ENCODE measurements at places on chromosomes 5 and 9. TPM values are rescaled to one million over a fixed set of nuclear protein-coding genes. Genes with fewer than 3 reads are reported as not detected.

The SLC23A1 gene
- not detected for total RNA-seq

The SPINK6 gene
- total RNA-seq = not detected

The SNCAIP gene
- 4.3 TPM for total RNA-seq

- peaks cover 13% of the 10 kb centered on the region for H3K4me1 ChIP-seq
- DNase-seq = no peak
- H3K4me3 ChIP-seq = no peak overlapping the region
- H3K27ac ChIP-seq = no peak overlapping the region
- H3K36me3 ChIP-seq = no peaks in the 10 kb centered on the region
- peaks cover 94% of the 10 kb centered on the region for H3K27me3 ChIP-seq
Observed at GRCh38 chr9:23829580-23830475, 3.8 kb upstream of the ELAVL2 start.

GRCh38 chr5:35926389-35927051 is 11.9 kb downstream of the CAPSL start:
- no peak overlapping the region for H3K27ac ChIP-seq
- H3K27me3 ChIP-seq = no peaks in the 10 kb centered on the region
- H3K4me3 ChIP-seq = no peak overlapping the region
- H3K4me1 ChIP-seq = no peaks in the 10 kb centered on the region

- no peaks in the 10 kb centered on the region for H3K27me3 ChIP-seq
- no peaks in the 10 kb centered on the region for H3K36me3 ChIP-seq
Observed at GRCh38 chr5:35640623-35641022, 23.0 kb downstream of the SPEF2 start.

- no peak for DNase-seq
- no peak overlapping the region for H3K27ac ChIP-seq
- no peak overlapping the region for H3K4me3 ChIP-seq
Observed at GRCh38 chr5:99639905-99640304, 711.1 kb upstream of the CHD1 start.

DNA sequence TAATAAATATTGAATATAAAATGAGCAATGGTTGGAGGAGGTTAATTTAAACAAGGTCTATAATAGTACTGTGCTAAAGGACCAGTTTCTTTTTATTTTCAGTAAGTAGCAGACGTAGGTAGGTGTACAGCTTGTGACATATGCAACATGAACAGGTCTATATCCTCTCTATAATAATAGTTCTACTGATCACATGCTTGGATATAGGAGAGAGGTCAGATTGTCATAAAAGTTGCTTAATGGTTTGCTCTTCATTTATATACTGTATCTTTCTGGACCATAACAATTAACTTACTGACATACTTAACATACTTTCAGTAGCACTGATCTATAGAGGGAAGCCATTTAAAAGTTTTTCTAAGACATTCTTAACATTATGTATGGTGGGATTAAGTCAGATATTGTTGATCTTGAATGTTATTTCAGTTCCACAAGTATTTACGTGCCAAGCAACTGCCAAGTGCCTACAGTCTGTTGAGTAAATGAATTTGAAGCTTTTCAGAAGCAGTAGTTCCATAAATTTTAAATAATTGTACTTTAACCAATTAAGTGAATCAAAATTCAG is 68.0 kb downstream of the DENND4C start:
- H3K27me3 ChIP-seq = no peaks in the 10 kb centered on the region
- peaks cover 25% of the 10 kb centered on the region for H3K36me3 ChIP-seq
- no peaks in the 10 kb centered on the region for H3K4me1 ChIP-seq
- no peak for DNase-seq
- H3K4me3 ChIP-seq = no peak overlapping the region

- H3K4me3 ChIP-seq = peak overlapping the region; percentile 64
- DNase-seq = no peak
- H3K27ac ChIP-seq = peak overlapping the region; percentile 97
- peaks cover 19% of the 10 kb centered on the region for H3K36me3 ChIP-seq
Observed at GRCh38 chr9:95007226-95007869, 280.8 kb downstream of the AOPEP start.

GRCh38 chr5:158051036-158051435 is 192.1 kb upstream of the CLINT1 start:
- no peak overlapping the region for H3K27ac ChIP-seq
- H3K4me1 ChIP-seq = peaks cover 7% of the 10 kb centered on the region
- H3K4me3 ChIP-seq = no peak overlapping the region
- no peaks in the 10 kb centered on the region for H3K27me3 ChIP-seq

GRCh38 chr5:148957591-148958202 is 105.2 kb downstream of the SH3TC2 start:
- no peak for DNase-seq
- H3K27ac ChIP-seq = no peak overlapping the region
- H3K27me3 ChIP-seq = no peaks in the 10 kb centered on the region
- H3K4me1 ChIP-seq = no peaks in the 10 kb centered on the region
- H3K36me3 ChIP-seq = no peaks in the 10 kb centered on the region
- H3K4me3 ChIP-seq = no peak overlapping the region
